ENCODE measurements at places on chromosomes 12 and 14.

GRCh38 chr14:90970167-90970600, 90.3 kb downstream of the RPS6KA5 start:
- DNase-seq: no peak

DNA sequence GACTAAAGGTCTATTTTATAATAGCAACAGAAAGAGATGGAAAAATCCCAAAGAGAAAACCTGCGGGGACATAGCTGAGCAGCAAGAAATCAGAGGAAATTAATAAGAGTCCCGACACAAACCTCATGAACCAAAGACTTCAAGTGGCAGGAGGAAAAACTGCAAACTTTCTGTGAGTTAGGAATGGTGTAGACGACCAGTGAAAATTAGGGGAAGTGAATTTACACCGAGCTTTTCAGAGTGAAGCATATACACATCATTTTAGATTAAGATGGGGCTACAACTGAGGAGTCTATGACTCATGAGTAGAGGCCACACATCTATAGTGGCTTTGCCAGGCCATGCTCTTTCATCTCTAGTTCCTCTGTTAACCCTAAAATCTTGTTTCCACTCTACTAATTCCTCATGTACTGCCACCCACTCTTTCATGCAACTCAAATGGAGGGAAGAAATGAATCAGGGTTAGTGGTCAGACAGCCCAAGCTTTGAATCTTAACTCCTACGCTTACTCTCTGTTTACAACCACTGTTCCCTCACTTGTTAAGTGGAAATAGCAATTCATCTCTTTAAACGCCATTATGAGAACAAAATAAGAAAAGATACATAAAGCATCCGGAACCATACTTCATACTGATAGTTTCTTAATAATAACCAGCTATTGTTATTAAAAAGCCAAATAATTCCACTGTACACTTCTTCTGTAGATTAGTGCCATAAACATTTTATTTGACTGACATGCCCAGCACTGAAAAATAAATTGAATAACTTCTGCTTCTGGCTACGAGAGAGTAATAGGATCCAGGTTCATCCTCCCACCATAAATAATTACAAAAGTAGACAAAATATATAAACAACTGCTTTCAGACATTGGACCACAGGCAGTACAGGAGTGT, 219.3 kb downstream of the RMST start:
- DNase-seq: no peak

DNA sequence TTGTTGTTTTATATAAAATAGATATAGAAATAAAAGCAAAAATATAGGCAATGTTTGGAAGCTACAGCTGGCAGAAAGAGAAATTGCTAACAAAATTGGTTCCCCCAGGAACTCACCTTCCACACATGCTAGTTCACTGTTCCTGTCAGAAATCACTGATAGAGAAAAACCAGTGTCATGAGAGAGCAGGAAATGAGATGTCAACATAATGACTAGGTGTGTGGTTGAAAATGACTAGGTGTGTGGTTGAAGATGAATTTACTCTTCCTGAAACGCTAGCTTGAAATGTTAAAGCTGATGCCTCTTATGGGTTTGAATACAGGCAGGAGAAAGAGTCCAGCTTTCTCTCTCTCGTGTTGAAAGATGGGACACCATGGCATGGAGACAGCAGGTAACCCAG, 216.3 kb downstream of the C12orf42 start:
- DNase-seq: no peak

DNA sequence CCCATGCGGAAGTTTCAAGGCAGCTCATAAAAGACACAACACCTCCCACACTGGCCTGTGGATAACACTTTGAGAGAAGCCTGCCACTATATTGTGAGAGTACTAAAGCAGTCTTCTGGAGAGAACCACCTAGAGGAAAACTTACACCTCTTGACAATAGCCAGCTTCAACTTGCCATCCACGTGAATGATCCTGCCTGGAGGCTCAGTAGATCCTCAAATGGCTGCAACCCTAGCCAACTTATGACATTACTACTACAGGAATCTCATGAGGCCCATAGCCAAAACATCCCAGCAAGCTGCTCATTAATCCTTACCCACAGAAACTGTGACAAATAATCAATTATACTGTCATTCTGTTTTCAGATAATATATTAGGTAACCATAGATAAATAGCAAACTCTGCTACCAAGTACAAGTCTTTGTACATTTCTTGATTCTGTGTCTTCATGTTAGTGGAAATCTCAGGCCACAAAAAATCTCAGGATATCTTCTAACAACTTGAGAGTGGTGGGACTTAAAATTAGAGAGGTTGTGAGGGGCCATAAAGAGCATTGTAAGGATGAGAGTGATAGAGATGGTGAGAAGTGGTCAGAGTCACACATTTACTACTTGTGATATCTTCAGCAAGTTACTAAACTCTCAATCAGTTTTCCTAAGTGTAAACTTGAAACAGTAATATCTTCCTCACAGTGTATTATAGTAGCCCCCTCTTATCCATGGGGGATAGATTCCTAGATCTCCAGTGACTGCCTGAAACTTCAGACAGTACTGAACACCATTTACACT, 368.0 kb downstream of the C12orf50 start:
- no peak for DNase-seq

DNA sequence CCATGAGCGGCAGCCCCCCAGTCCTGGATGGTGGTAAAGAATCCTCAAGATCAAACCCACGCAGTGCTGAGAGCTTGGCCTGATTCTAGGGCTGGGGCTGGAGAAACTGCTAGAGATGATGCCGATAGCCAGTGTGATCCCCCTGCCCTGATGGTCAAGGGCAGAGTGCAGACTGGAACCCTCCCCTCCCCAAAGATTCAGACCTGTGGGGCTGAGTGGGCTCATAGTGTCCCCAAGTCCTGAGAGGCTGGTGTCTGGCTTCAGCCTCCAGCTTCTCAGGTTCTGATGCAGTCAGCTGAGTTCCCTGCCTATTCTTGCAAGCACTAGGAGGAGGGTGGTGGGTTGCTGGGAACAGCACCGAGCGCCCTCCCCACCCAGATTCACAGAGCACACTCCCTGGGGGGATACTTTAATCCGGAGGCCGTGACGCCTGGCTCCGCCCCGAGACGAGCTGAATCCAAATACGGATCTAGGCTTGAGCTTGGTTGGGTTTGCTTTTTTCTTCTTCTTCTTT, 11.9 kb downstream of the RHOF start:
- no peak for DNase-seq

- DNase-seq: no peak
Observed at GRCh38 chr14:94121485-94121884, 7.9 kb downstream of the IFI27L2 start.

DNA sequence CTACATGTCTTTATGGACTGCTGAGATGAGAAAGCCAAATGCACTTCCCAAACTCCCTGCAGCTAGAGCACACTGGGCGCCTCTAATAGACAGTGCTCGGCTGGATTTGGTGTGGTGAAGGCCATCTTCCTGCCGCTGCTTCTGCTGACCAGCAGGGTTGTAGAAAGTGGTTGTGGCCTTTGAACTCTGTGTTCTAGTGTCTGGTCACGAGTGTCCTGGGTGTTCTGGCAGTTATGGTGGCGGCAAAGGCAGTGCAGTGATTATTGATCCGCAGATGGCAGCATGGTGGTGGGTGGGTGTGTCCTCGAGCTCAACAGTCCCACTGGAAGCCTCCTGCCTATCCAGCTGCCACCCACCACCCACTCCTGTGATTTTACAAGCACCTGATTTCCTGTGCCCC, 43.4 kb downstream of the SMIM41 start:
- DNase-seq: no peak

DNA sequence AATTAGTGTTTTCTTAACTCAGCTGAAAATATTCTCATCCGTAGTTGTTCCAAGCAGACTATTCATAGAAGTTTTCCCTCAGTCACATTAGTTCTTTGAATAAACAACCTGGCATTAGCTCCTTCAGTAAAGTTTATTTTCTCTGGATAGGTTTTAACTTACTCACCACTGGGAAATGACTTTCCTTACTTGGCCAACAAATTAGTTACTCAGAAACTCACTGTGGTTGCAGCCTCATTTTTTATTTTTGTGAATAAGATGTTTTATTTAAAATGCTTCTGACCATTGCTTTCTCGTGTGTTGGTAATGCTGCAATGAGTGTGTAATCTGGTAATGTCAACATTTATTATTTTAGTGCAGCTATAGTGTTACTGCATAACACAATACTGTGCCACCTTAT, 74.9 kb downstream of the NOVA1 start:
- no peak for DNase-seq

- no peak for DNase-seq
Observed at GRCh38 chr12:94445662-94446061, 14.0 kb downstream of the CEP83 start.

DNA sequence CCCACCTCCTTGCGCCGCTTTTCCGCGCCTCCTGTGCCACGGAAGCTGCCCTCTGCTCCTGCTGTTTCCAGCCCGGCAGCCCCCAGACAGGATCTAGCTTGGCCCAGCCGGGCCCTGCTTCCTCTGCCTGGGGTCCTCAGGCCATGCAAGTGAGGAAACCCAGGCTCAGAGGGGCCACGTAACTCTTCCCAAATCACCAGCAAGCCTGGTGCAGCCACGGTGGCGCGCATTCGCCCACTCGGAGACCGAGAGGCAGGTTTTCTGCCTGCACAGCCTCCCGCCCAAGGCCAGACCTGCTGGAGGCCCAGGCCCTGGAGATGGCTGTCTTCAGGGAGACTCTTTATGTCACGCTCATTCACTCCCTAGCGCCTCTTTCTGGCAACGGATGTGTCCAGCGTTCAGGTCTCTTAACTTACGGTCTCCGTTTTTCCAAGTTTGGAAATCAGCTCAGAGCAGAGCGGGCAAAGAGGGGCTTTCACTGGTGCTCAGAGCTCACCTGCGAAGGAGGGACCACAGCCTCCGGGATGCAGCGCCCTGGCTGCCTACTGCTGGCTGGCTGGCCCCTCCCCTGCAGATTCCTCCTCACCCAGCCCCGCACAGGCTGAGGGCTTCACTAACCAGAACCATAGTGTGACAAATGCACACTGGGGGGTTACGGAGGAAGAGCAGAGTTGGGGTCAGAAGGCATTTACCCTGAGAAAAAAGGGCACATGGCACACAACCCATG, 20.6 kb upstream of the CEP170B start:
- DNase-seq: no peak

DNA sequence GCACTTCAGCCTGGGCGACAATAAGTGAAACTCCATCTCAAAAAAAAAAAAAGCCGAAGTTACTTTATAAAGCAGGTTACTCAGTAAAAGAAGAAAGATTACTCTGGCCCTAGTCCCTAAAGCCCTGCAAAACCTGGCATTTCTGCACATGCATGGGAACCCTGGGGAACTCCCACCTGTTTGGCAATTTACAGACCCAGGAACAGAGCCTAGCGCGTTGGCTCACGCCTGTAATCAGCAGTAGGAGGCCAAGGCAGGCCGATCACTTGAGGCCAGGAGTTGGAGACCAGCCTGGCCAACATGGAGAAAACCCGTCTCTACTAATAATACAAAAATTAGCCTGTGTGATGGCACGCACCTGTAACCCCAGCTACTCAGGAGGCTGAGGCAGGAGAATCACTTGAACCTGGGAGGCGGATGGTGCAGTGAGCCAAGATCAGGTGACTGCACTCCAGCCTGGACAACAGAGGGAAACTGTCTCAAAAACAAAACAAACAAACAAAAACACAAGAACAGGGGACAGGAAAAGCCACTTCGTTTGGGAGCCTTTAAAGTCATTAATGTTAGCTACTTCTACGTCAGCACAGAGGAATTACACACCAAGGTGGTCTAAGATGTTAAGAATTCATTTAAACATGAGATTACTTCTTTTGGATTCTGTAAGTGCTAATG, 34.1 kb upstream of the SPTSSA start:
- no peak for DNase-seq

Measured in glutamatergic neuron (in vitro differentiated cells).